ENCODE measurements at places on chromosomes 13 and 19.

DNA sequence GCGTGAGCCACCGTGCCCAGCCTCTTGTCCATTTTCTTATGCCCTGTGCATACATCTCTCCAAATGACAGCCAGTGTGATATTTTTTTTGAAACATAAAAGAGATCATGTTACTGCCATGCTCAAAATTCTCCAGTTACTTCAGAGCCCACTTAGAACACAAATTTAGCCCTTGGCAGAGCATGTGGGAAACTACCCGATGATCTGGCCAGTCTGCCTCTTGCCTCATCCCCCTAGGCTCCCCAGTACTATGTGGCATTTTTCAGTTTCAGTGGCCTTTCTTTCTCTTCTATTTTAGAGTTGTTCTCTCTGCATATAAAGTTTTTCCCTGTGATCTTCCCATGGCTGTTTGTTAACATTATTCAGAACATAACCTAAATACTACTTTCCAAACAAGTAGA, 323.0 kb downstream of the GPC5 start:
- DNase-seq, result no peak

- no peak for DNase-seq
These were observed 33.4 kb downstream of the RFX2 start for GRCh38 chr19:6076675-6077463.

DNA sequence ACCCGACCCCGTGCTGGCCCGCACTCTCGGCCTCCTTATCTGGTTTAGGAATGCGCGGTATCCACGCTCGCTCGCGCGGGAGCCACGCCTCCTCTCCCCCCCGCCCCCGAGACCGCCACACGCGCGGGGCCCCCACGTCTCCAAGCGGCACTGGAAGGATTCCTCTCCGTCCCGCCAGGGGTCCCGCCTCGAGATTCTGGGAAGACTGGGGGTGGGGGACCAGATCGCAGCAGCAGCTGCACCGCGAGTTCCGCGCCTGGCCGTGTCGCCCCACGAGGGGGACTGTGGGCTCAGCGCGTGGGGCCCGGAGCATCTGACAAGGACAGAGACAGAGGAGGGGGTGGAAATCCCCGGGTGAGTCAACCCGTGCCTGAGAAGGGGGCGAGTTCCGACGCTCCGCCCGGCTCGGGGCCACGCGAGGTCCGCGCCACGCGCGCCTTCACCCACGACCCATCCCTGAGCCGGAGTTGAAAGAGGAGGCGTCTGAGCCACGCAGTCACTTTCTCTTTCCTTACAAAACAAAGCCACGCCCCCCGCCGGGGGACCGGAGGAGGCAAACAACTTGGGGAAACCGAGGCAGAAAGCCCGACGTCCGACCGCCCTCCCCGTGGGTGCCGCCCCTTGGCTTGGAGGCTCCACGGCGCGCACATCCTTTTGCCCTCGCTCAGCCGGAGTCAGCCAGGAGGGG, 814 bp downstream of the S1PR2 start:
- peak; percentile 61 for DNase-seq

DNA sequence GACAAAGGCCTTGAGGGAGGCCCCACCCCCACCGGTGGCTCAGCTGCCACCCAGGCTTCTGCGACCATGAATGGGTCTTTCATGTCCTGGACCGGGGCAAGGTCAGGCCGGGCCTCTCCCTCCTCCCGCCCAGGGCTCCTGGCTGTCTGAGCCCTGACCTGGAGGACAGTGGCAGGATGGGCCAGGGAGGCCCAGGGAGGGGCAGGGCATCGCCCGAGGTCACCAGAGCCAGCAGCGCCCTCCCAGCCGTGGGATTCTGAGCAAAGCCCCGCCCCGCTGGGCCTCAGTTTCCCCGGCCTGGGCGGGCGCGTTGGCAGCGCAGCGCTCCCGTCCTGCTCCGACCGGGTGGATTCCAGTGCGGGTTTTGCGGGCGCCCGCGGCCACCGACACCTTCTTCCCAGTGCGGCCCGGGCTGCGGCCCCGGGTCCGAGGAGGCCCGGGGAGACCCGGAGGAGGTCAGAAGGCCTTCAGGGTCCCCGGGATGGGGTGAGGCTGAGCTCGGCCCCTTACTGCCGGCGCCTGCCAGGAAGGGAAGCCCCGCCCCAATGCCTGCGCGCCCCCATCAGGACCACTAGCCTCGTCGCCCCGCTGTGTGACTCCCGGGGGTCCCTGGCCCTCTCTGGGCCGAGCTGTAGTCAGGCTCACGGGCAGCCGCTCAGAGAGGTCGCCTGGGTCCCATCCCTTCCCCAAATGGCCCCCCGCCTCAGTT, 24.6 kb upstream of the SEMA6B start:
- no peak for DNase-seq

DNA sequence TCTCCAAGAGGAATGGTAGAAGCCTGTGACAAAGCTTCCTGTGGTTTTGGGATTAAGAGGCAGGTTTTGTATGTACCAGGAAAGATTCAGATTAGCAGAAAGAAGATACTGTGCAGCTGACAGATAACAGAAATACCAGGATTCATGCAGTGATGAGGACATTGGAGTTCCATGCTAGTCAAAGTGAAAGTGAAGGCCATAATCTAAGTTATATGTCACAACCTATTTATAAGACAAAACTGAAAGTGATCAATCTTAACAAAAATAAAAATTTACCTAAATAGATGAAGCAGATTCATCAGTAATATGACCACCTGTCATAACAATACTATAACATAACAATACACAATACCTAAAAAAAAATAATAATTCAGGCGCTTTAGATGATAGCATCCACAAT, 1305.2 kb upstream of the PCDH9 start:
- no peak for DNase-seq

GRCh38 chr19:32873247-32873959, 3.8 kb upstream of the SLC7A9 start:
- no peak for DNase-seq

GRCh38 chr13:28548872-28549271, 53.9 kb upstream of the FLT1 start:
- no peak for DNase-seq

- DNase-seq, result no peak
These were observed 9.9 kb upstream of the ACP7 start for GRCh38 chr19:39074205-39074692.

- peak; percentile 48 for DNase-seq
These were observed 13.4 kb downstream of the RASL11A start for GRCh38 chr13:27283906-27284493.

DNA sequence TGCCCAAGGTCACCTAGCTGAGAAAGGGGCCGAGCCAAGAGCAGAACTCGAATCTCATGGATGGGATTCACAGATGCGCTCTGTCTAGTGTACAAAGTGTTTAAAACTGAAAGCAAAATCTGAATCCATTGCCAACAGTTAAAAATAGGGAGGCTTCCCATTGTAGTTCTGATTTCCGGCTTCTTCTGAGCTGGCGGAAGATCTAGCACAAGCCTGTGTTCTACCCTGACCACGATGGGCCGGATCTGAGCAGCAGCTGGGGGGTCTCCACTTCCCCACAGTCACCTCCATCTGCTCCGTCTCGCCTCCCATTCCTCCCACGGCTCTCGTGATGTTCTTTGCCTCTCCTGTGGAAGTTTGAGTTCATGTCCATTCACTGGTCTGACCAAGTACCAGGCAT, 2.4 kb downstream of the CACNG8 start:
- no peak for DNase-seq

GRCh38 chr19:44653977-44654774, 10.5 kb downstream of the PVR start:
- peak; percentile 81 for DNase-seq

DNA sequence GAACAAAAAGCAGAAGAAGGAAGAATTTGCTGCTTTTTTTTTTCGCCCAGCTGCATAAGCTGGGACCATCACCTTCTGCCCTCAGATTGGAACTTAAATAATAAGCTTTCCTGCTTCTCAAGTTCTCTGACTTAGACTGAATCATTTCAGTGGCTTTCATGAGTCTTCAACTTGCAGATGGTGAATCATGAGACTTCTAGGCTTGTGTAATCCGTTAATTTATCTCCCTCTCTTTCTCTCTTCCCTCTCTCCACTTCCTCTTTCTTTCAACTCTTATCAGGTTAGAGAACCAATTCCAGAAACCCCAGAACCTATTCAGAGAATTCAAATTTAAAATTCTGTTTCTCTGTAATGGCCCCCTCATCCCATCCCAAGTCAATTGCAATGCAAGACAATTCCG, 1153.7 kb downstream of the PCDH9 start:
- no peak for DNase-seq

GRCh38 chr13:32409561-32410421, 18.1 kb downstream of the N4BP2L1 start:
- no peak for DNase-seq

- DNase-seq, result no peak
These were observed 29.5 kb upstream of the RBM26 start for GRCh38 chr13:79435561-79435990.

GRCh38 chr13:114151031-114151430, 18.6 kb upstream of the RASA3 start:
- DNase-seq, result no peak

GRCh38 chr19:1084024-1084868, 10.9 kb downstream of the POLR2E start:
- no peak for DNase-seq

DNA sequence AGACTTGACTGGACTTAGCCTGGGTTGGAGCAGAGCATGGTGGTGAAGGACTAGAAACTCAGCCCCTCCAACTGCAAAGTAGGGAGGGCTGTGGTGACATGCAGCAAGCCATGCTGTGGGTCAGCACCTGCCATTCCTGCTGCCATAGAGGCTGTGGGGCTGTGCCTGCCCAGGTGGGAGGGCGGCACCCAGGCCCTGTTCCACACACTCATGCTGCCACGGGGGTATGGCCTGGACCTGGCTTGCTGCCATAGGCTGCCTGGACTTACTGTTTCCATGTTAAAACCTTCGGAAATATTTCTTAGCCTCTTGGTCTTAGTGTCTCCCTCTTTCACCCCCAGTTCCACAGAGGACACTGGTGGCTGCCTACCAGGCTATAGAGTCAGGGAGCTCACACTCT, 29.3 kb downstream of the CILP2 start:
- DNase-seq, result no peak

DNA sequence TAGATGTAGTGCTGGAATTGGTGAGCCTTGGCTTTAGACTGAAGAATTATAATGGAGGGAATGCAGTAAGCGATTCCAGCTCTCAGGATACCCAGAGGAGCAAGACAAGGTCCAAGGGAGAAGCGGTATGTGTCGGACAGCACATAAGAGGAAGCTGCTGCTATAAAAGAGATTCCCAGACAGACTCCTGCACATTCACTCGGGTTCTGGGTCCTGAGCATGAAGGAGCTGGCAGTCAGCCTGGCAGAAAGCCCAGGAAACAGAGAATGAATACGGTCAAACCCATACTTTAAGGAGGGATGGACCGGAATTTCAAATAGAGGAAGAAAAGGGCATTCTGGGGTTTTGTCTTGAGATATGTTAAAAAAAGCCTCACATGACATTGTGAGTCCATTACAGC, 308.3 kb downstream of the DNAJC15 start:
- no peak for DNase-seq

DNA sequence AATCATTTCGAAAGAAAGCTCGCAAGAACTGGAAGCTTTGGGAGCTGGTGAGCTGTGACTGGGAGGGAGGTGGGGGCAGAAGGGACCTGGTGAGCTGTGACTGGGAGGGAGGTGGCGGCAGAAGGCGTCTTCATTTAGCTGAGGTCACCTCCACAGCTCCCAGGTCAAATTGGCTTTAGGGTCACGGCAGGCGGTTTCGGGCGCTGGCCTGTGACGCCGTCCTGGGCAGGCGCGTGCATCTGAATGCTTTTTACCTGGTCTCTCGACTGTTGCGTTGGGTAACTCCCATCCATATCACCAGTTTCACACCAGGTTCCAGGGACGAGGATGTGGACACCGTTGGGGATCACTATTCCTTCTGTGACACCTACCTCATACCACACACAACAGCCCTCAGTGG, 29.2 kb downstream of the C2CD4C start:
- no peak for DNase-seq

Measured in activated CD8-positive, alpha-beta memory T cell treated with anti-CD3 and anti-CD28 coated beads, Interleukin-2, amount 10 ng/mL, durations not matched to agents 7 days and 5 days (primary cell).